Activated naive CD8-positive, alpha-beta T cell treated with anti-CD3 and anti-CD28 coated beads, Interleukin-2, amount 10 ng/mL, durations not matched to agents 7 days and 5 days (primary cell): ENCODE measurements at places on chromosomes 16 and 17.
A peak's percentile ranks its signal among the peaks of the same experiment; 100 is the strongest.

GRCh38 chr17:81711814-81712467 is at the start of gene SLC25A10:
Gene SLC25A10 (plus strand): TSS chr17:81712284. CDS start chr17:81712427, 143 bp downstream.
- peak; percentile 92 for DNase-seq

DNA sequence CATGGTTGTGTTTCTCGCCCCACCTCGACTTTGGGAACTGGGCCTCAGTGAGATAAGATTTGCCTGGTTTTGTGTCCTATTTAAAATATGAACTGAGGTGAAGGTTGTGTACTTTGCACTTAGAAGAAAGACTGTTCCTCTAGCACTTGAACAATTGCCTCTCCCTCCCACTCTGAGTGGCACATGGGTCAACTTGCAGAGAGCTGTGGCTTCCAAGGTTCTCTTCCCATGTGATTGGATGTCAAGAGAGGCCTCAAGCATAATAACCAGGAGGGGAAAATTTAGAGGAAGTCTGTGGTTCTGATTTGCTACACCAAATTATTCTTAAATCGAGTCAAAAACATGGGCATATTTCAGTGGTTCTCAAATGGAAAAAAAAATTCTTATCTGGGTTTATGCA is 329.2 kb downstream of the HS3ST3B1 start:
- no peak for DNase-seq

DNA sequence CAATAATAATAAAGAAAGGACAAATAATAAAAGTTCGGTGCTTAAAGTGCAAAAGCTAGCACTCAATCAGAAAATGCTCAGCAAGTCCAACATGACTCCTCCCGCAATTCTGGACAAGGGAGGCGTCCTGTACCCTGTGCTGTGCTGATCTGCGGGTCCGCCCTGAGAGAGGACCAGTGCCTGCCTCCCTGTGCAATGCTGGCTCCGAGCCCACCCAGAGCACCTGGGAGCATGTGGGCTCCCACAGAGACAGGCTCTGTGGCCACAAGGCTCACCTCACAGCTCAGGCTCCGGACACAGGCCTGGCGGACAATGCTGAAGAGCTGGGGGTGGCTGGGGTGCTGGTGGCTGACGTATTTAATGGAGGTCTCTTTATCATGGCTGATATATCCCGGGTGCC is 11.1 kb downstream of the FLCN start:
- DNase-seq, result no peak

GRCh38 chr17:70271672-70272071 is 102.3 kb downstream of the KCNJ2 start:
- no peak for DNase-seq

DNA sequence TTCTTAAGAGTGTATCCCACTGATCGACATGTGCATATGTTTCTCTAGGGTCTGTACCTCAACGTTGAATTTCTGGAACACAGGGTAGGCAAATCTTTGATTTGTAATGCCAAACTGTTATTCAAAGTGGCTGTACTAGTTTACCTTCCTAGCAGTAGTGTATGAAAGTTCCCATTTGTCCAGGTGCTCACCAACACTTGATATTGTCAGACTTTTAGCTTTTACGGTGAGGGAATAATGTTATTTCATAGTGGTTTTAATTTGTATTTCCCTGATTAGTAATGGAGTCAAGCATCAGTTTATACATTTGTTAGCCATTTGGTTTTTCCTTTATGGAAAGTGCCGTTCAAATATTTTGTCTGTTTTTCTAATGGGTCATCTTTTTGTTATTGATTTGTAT is 20.3 kb downstream of the GSDMB start:
- no peak for DNase-seq
